Stomach (tissue), 19 donors: ENCODE measurements at places on chromosomes 16 and 17. TPM values are rescaled to one million over a fixed set of nuclear protein-coding genes. Genes with fewer than 3 reads are reported as not detected.
A peak's percentile ranks its signal among the peaks of the same experiment; 100 is the strongest.

KRTAP4-6 gene
- total RNA-seq: not detected

NAGLU gene
- 55.8 TPM for total RNA-seq

DNA sequence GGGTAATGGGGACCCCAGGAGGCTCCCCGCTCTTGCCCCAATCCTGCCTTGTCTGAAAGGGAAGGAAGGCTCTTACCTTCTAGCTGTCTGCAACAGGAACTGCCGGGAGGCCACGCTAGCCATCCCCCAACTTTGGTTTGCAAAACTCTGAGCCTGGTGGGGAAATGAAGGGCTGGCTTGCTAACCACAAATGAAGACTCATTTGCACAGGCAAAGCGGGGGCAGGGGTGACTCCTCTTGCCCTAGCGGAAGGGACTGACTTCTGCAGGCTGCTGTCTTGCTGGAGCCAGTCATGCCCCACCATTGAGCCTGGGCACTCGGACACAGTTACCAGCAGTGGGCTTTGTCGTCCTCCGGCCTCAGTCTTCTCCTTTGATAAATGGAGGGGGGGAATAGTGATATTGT, 52.6 kb downstream of the PLCG2 start:
- no peaks in the 10 kb centered on the region for H3K36me3 ChIP-seq
- no peaks in the 10 kb centered on the region for H3K27me3 ChIP-seq
- peaks cover 32% of the 10 kb centered on the region for H3K4me1 ChIP-seq
- DNase-seq: peak; percentile 50
- no peak overlapping the region for H3K4me3 ChIP-seq

ZNF785 gene
- 8.9 TPM for total RNA-seq

DNA sequence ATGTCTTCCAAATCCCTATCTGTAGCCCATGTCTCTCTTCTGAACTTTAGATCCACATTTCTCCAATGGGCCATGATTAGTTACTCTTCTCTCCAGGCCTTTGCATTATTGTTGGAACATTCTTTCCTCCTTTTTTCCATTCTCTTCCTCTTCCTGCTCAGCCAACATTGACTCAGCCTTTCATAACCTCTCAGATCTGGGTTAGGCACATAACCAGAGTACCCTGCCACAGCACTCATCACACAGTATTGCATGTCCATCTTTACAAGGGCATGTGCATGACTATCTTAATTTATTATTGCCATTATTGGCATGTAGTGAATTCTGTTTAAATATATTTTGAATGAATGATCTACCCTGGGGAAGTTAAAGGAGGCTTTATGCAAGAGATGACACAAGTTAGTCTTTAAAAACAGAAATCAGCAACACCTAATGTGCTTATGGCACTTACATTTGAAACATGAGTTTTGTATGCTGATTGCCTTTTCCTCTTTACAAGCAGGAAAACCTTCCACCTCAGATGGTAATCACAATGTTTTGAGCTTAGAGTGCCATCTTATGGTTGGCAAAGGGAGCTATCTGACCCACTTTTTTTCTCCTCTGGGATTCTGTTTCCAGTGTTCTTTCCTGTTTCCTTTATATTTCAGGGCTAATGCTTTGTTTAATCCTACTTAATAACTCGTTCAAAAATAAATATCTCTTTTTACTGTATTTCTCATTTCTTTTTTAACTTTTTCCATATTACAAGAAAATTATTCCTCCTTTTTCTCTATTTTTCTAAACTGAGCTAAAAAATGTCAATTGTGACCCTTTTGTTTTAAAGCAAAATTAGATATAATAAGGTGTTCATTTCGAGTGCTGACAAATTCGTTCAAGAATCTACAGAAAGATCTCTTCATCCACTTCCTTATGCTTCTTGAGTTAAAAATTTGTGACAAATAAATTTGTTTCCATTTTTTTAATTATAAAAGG, 151.0 kb upstream of the RBL2 start:
- peaks cover 61% of the 10 kb centered on the region for H3K36me3 ChIP-seq
- peaks cover 21% of the 10 kb centered on the region for H3K4me1 ChIP-seq
- peak overlapping the region; percentile 35 for H3K27ac ChIP-seq
- H3K4me3 ChIP-seq: no peak overlapping the region

GRCh38 chr17:65332375-65332774, 195.2 kb downstream of the RGS9 start:
- H3K27ac ChIP-seq: no peak overlapping the region
- DNase-seq: no peak
- H3K4me1 ChIP-seq: no peaks in the 10 kb centered on the region
- H3K27me3 ChIP-seq: no peaks in the 10 kb centered on the region
- H3K36me3 ChIP-seq: no peaks in the 10 kb centered on the region

SNRNP25 gene
- total RNA-seq: 15.8 TPM

CDH5 gene
- 25.4 TPM for total RNA-seq

GRCh38 chr17:58330997-58331814, 2.6 kb upstream of the TSPOAP1 start:
- H3K36me3 ChIP-seq: no peaks in the 10 kb centered on the region
- H3K27ac ChIP-seq: peak overlapping the region; percentile 55
- peak overlapping the region; percentile 55 for H3K4me3 ChIP-seq
- no peaks in the 10 kb centered on the region for H3K27me3 ChIP-seq
- peaks cover 11% of the 10 kb centered on the region for H3K4me1 ChIP-seq

DNA sequence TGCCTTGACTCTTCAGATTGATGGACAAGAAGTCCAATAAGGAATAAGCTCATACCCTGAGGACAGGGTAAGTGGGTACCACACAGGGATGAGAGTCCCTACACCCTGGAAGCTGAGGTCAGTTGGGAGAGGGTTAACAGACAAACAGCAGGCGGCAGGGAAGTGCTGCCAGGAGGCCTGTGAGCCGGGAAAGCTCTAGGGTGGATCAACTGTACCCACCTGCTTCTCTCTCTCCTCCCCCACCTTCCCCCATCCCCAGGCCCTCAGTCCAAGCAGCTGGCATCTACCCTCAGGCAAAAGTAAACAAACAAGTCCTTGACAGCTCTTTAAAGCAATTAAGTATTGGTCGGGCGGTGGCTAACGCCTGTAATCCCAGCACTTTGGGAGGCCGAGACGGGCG, 20.7 kb upstream of the MYLK3 start:
- no peaks in the 10 kb centered on the region for H3K4me1 ChIP-seq
- no peak for DNase-seq
- no peaks in the 10 kb centered on the region for H3K36me3 ChIP-seq
- H3K4me3 ChIP-seq: no peak overlapping the region

DNA sequence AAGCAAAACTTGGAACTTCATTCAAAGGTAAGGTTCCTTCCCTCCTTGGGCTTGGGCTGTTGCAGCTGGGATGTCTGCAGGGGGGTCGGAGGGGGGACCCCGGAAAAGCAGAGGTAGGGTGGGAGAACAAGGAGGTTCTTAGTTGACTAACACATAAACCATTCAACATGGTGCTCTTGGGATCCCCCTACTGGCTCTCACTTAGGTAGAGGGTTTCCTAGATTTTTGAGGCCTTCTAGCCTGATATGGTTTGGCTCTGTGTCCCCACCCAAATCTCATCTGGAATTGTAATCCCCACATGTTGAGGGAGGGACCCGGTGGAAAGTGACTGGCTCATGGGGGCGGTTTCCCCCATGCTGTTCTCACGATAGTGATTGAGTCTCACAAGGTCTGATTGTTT, 93.9 kb downstream of the RGS9 start:
- no peak overlapping the region for H3K4me3 ChIP-seq
- no peaks in the 10 kb centered on the region for H3K36me3 ChIP-seq
- no peak for DNase-seq
- no peak overlapping the region for H3K27ac ChIP-seq

KIF19 gene
- not detected for total RNA-seq

OR1A1 gene
- not detected for total RNA-seq

GRCh38 chr17:49230636-49231562, at the start of gene PHOSPHO1:
TSS of gene PHOSPHO1 (minus strand) at chr17:49230787. CDS start at chr17:49226691, 4,096 bp downstream.
- peak; percentile 86 for DNase-seq
- no peak within 1 kb of the TSS for H3K27ac ChIP-seq
- H3K36me3 ChIP-seq: no peaks in the 10 kb centered on the region

- H3K36me3 ChIP-seq: no peaks in the 10 kb centered on the region
- H3K27me3 ChIP-seq: peaks cover 8% of the 10 kb centered on the region
- DNase-seq: peak; percentile 44
- H3K4me3 ChIP-seq: no peak overlapping the region
- no peaks in the 10 kb centered on the region for H3K4me1 ChIP-seq
Observed at GRCh38 chr16:10839279-10839666, 20.7 kb upstream of the TVP23A start.

- no peak for DNase-seq
- H3K4me3 ChIP-seq: no peak overlapping the region
- peaks cover 11% of the 10 kb centered on the region for H3K4me1 ChIP-seq
- H3K27ac ChIP-seq: no peak overlapping the region
Observed at GRCh38 chr16:54493061-54493460, 206.5 kb upstream of the IRX3 start.

DNA sequence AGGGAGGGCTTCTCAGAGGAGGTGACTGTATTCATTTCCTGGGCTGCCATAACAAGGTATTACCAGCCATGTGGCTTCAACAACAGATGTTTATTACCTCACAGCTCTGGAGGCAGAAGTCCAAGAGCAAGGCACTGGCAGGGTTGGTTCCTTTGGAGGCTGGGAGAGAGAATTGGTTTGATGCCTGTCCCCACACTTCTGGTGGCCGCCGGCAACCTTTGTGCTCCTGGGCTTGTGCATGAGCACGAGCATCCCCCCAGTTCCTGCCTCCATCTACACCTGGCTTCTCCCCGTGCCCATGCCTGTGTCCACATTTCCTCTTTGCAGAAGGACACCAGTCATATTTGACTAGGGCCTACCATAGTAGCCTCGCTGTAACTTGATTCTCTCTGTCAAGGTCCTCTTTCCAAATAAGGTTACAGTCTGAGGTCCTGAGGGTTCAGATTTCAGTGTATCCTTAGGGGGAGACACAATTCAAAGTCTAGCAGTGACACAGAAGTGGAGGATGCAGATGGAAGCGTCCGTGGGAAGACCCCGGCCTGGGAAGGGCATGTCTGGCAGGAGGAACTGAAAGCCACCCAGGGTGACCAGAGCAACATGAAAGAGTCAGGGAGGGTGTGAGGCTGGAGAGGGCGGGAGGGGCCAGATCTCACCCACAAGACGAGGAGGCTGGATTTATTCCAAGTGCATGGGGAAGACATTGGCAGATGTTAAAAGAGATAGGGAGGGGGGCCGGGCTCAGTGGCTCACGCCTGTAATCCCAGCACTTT, 188.2 kb upstream of the HSBP1 start:
- H3K4me1 ChIP-seq: no peaks in the 10 kb centered on the region
- H3K4me3 ChIP-seq: no peak overlapping the region
- no peaks in the 10 kb centered on the region for H3K36me3 ChIP-seq
- no peak for DNase-seq
- no peak overlapping the region for H3K27ac ChIP-seq

DNA sequence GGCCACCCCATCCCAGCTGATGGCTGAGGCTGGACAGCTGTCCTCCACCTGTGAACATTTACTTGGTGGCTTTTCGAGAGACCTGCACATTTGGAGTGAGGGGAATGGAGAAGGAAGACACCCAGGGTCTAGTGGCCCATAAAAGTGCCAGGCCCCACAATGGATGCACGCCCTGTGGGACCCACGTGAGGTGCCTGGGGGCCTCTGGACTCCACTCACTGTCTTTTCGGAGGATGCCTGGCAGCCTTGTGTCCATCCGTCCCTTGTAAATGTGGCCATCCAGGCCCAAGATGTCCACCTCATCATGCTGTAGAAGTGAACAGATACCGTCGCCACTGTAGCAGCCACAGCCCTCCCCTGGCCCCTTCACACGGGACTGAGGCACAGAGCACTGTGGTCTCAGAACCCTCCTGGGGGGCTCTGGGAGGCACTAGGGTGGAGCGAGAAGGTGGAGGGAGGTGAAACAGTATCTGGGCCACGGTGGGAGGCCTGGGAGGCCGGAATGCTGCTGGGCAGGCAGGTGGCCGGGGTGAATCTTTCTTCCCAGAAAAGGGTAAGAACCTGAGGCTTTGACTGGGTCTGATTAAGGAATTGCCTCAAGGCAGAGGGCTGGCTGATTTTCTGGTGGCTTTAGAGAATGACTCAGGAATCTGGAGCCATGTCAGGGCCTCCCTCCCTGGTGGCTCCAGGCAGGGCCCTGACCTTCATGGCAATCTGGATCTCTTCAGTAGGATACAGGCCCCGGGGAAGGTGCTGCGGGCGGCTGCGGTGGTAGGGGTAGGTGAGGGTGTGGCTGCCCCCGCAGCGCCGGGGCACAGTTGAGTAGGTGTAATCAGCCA, 11.5 kb downstream of the UBALD2 start:
- H3K27ac ChIP-seq: no peak overlapping the region
- H3K27me3 ChIP-seq: no peaks in the 10 kb centered on the region
- H3K4me1 ChIP-seq: peaks cover 39% of the 10 kb centered on the region
- no peaks in the 10 kb centered on the region for H3K36me3 ChIP-seq
- no peak overlapping the region for H3K4me3 ChIP-seq

CCL15 gene
- total RNA-seq: not detected
